ENCODE measurements at places on chromosomes 2 and 18. TPM values are rescaled to one million over a fixed set of nuclear protein-coding genes. Genes with fewer than 3 reads are reported as not detected.

Gene GALNT3
- 53.0 TPM for total RNA-seq

Gene C1GALT1C1L
- total RNA-seq, result under 0.01 TPM

Gene EN1
- not detected for total RNA-seq

Gene RNASEH1
- 34.0 TPM for total RNA-seq

Gene ADD2
- total RNA-seq, result 1.4 TPM

Gene ZAP70
- total RNA-seq, result 0.15 TPM

Measured in melanocyte of skin (primary cell).